Uterus (tissue), 4 donors: ENCODE measurements at places on chromosomes 7 and 10. TPM values are rescaled to one million over a fixed set of nuclear protein-coding genes. Genes with fewer than 3 reads are reported as not detected.

DNA sequence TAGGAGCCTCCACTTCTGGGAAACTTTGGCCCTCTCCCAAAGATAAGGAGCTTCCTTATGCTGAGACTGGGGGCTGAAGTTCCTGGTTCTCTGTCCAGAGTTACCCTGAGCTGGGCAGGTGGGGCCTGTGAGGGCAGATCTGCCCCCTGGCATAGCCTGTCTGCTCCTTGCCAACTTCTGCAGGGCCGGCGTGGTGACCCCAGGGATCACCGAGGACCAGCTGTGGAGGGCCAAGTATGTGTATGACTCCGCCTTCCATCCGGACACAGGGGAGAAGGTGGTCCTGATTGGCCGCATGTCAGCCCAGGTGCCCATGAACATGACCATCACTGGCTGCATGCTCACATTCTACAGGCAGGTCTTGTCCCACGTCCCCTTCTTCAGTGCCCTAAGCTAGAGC lies 4.3 kb downstream of the SFXN3 start:
- no peaks in the 10 kb centered on the region for H3K36me3 ChIP-seq
- H3K4me1 ChIP-seq: peaks cover 5% of the 10 kb centered on the region
- H3K4me3 ChIP-seq: no peak overlapping the region
- DNase-seq: no peak
- no peaks in the 10 kb centered on the region for H3K27me3 ChIP-seq

Gene SERPINE1
- 10.6 TPM for total RNA-seq

Gene CALHM3
- total RNA-seq: not detected

- H3K4me1 ChIP-seq: no peaks in the 10 kb centered on the region
- H3K27me3 ChIP-seq: no peaks in the 10 kb centered on the region
- DNase-seq: no peak
- H3K36me3 ChIP-seq: no peaks in the 10 kb centered on the region
- H3K4me3 ChIP-seq: no peak overlapping the region
Observed at GRCh38 chr10:11208908-11209829, 191.5 kb downstream of the CELF2 start.

DNA sequence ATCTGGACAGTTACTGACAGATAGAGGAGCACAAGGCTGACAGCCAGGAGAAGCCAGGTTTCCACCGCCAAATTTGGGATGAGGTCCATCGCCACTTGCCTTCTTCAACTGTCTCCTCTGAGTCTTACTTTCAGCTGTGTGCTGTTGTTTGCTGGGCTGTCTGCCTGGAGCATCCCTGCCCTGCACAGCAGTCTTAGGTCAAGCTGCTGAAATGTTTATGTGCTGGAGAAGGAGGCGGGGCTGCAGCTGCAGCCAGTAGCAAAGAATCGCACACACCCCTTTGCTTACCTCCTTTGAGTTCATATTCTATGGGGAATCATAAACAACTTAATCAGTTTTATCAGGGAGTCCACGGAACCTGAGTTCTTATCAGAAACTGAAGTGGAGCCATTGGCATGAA lies 20.1 kb upstream of the CYP3A5 start:
- H3K36me3 ChIP-seq: no peaks in the 10 kb centered on the region
- no peaks in the 10 kb centered on the region for H3K4me1 ChIP-seq
- H3K4me3 ChIP-seq: no peak overlapping the region
- H3K27ac ChIP-seq: no peak overlapping the region
- H3K27me3 ChIP-seq: no peaks in the 10 kb centered on the region

Gene CALML3
- total RNA-seq: not detected

Gene ZNF365
- total RNA-seq: not detected

- peaks cover 3% of the 10 kb centered on the region for H3K4me1 ChIP-seq
- H3K36me3 ChIP-seq: no peaks in the 10 kb centered on the region
- no peak overlapping the region for H3K4me3 ChIP-seq
- H3K27ac ChIP-seq: no peak overlapping the region
- no peak for DNase-seq
- H3K27me3 ChIP-seq: no peaks in the 10 kb centered on the region
Observed at GRCh38 chr7:80823057-80823456, 95.8 kb downstream of the SEMA3C start.

GRCh38 chr10:128855618-128856428 lies 611.2 kb upstream of the MGMT start:
- no peak overlapping the region for H3K27ac ChIP-seq
- no peak for DNase-seq
- H3K4me1 ChIP-seq: no peaks in the 10 kb centered on the region
- H3K4me3 ChIP-seq: no peak overlapping the region
- no peaks in the 10 kb centered on the region for H3K36me3 ChIP-seq
- no peaks in the 10 kb centered on the region for H3K27me3 ChIP-seq

- H3K27me3 ChIP-seq: no peaks in the 10 kb centered on the region
- no peak overlapping the region for H3K4me3 ChIP-seq
- no peak for DNase-seq
- H3K36me3 ChIP-seq: no peaks in the 10 kb centered on the region
- H3K4me1 ChIP-seq: no peaks in the 10 kb centered on the region
Observed at GRCh38 chr10:80561950-80562349, 24.2 kb downstream of the SH2D4B start.

DNA sequence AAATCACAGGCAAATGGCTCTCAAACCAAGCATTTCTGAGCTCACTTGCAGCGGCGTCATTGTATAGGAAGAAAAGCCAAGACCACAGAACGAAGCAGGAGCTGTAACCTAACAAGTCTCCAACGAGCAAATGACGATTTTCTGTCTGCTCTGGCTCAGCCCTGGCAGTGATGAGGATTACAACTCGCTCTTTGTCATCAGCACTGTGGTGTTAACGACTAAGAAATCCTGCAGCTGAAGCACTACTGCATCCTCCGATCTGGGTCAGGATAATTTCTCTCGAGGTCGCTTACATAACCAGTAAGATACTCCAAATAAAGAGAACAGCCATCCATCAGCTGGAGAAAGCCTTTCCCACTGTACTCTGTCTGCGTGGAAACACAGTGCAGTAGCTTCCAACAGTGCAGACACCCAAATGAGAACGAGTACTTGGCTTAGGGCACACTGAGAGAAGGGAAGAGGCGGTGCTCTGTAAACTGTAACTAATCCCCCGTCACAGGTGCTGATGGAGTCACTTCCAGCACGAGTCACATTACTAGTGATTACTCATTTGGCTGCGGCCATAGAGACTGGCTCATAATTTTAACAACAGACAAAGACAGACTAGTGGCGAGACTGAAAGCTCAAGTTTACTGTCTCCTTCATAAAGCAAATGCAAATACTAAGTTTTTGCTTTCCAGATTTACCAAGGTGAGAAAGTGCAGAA lies 135.8 kb downstream of the NRBF2 start:
- H3K4me1 ChIP-seq: no peaks in the 10 kb centered on the region
- DNase-seq: peak; percentile 75
- H3K36me3 ChIP-seq: no peaks in the 10 kb centered on the region
- no peaks in the 10 kb centered on the region for H3K27me3 ChIP-seq
- peak overlapping the region; percentile 61 for H3K4me3 ChIP-seq

- no peak overlapping the region for H3K27ac ChIP-seq
- no peak for DNase-seq
- H3K27me3 ChIP-seq: no peaks in the 10 kb centered on the region
- no peaks in the 10 kb centered on the region for H3K4me1 ChIP-seq
- no peaks in the 10 kb centered on the region for H3K36me3 ChIP-seq
- H3K4me3 ChIP-seq: no peak overlapping the region
Observed at GRCh38 chr7:133360201-133360600, 107.3 kb downstream of the EXOC4 start.

- no peak overlapping the region for H3K4me3 ChIP-seq
- no peak for DNase-seq
- H3K36me3 ChIP-seq: no peaks in the 10 kb centered on the region
- H3K27ac ChIP-seq: peak overlapping the region; percentile 16
Observed at GRCh38 chr10:77351386-77351785, 286.2 kb downstream of the KCNMA1 start.

DNA sequence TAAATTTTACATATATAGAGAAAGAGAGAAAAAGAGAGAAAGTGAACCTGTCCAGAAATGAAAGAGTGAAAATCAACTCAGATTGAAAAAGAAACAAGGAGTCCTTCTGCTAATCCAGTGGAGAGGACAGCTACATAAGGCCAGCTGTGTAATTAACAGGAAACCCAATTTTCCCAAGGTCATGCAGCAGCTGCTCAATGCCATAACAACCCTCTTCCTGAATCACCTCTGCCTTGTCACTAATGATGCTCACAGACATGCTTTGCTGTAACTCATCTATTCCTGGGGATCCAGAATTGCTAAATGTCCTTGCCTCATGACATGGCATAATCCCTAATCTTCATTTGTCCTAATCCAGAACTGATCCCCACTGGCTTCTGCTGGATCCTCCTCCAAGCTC lies 288.6 kb downstream of the NEBL start:
- H3K4me3 ChIP-seq: no peak overlapping the region
- no peaks in the 10 kb centered on the region for H3K36me3 ChIP-seq
- DNase-seq: no peak
- no peaks in the 10 kb centered on the region for H3K4me1 ChIP-seq
